Muscle of back (tissue), 13 donors: ENCODE measurements at places on chromosomes 2 and 18.

- DNase-seq, result peak; percentile 24
Observed at GRCh38 chr2:99940963-99941362, 201.4 kb downstream of the AFF3 start.

- peak; percentile 95 for DNase-seq
Observed at GRCh38 chr18:48488388-48488850, 50.4 kb upstream of the CTIF start.

GRCh38 chr2:10779776-10780490 lies 32.7 kb downstream of the PDIA6 start:
- DNase-seq, result no peak

DNA sequence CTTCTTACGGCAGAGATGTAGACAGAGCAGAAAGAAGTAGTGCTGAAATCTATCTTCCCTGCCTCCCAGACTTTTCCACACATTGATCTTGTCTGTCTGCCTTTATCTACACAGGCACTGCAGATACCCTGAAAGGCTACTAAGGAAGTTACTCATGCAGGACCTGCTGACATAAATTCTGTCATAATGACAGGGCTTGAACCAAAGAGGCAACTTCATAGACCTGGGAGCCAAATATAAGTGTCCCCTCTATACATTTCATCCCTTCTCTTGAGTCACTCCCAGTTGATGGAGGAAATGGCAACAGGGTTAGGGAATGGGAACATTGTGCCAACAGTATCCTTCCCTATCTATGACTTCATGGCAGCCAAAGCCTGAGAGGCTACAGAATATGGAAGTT lies 157.5 kb downstream of the TNS1 start:
- no peak for DNase-seq

DNA sequence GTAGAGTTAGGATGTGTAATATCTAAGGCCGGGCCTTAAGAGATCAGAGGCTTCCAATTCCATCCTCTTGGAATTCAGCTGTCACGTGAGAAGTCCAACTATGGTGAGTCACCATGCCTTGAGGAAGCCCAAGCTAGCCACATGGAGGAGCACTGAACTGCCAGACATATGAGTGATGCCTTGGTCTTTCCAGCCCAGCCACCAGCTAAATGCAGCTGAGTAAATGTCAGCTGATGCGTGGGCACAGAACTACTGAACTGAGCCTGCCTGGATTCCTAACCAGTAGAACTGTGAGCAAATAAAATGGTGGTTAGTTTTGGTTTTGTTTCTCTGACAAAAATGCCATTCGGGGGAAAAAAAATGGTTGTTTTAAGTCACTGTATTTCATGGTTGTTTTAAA lies 153.7 kb upstream of the SERTAD2 start:
- no peak for DNase-seq

GRCh38 chr2:38099099-38100028 lies 23.4 kb upstream of the CYP1B1 start:
- no peak for DNase-seq

GRCh38 chr2:222424276-222424728 lies at the start of gene SGPP2:
SGPP2 (plus strand) TSS chr2:222424543; CDS start chr2:222424603, 60 bp downstream.
- no peak for DNase-seq

DNA sequence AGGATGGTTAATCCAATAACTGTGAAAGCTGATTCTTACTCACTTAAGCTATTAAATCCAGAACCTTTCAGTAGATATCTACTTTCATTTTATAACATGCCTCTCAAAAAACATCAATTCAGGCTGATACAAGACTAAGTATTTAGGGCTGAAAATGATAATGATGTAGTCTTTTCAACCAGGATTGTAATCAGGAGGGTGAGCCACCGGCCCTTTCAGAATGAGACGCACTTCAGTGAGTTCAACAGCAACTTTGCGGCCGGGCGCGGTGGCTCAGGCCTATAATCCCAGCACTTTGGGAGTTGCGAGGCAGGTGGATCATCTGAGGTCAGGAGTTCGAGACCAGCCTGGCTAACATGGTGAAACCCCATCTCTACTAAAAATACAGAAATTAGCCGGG lies 30.4 kb downstream of the RBMS1 start:
- DNase-seq, result no peak

DNA sequence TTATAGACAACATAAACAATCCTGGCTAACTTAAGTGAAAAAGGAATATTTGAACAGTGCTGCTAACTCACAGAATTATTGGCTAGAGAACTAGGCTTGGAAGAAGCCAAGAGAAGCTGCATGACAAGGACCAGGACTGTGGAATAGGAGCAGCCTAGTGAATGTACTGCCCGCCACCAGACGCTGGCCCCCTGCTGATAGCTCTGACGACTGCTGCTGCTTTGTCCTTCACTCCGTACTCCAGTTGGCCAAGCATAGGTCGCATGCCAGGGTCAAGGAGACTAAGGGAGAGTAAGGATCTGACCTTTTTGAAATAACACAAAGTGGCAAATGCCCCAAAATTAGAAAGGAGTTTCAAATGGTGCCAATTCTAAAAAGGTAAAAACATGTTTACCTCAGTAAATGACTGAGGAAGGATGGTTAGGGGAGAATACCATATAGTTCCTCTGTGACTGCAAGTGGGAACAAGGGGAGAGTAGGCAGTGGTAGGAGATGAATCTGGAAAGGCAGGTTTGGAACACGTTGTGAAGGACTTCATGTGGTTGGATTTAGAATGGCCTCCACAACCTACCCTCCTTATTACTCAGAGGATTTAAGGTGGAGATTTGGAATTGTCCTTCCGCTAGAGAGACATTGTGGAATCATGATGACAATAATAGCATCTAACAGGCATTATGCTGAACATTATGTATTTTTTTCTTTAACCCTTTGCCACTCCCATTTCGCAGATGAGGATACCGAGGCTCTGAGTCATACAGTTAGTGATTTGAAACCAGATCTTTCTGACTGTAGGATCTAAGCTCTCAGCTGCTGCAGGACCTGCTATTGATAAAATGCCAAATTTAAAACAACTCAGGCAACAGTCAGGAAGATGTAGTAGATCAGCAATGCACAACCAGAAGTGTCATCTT lies 19.5 kb downstream of the STRADB start:
- DNase-seq, result peak; percentile 35

DNA sequence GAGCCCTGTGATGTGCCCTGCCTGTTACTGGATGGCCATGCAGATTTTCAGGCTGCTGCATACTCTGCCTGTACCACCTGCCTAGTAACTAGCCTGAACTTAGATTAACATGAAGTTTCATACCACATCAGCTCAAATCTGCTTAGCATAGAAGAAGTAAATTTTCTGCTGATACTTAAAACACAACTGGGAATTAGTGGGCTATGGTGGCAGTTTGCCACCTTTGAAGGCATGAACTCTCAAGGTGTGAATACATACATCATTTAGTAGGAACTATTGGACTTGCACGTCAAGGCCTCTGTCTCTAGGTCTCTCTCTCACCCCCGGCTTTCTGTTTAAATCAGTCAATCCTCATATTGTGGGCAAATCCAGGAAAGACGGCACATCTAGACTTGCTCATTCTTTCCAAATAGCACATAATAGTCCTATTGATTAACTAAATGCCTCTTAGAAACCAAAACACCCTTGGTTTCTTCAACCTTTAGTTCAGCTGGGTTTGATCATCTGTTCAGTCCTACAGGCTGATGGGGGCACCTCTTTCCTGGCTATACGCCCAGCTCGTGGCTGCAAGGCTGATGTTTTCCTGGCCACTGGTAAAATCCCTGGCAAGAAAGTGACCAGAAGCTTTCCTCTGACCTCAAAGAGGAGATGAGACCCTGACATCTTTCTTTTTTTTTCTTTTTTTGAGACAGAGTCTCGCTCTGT lies 58.4 kb downstream of the ALPK2 start:
- DNase-seq, result no peak

GRCh38 chr2:1156531-1156930 lies 205.9 kb downstream of the SNTG2 start:
- no peak for DNase-seq

- DNase-seq, result no peak
Observed at GRCh38 chr2:190599073-190599472, 49.8 kb upstream of the NAB1 start.

GRCh38 chr2:186576614-186577013 lies 13.2 kb upstream of the ITGAV start:
- no peak for DNase-seq

GRCh38 chr18:10230072-10230471 lies 224.4 kb upstream of the APCDD1 start:
- no peak for DNase-seq

DNA sequence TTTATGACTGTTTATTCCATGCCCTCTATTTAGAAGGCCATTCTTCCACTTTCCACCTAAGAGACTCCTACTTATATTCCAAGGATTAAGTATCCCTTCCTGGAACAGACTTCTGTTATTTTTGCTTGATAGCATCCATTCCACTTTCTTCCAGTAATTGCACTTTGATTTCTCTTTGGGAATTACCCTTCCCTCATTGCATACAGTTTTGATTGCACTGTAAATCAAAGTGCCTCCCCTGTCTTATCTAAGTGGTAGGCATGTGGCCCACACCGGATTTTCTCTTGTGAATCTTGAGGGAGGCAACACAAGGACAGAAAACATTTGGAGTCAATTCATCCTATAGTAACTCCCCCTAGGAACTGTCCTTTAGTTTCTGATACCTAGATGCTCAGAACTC lies 120.4 kb downstream of the PDE11A start:
- no peak for DNase-seq

- no peak for DNase-seq
Observed at GRCh38 chr2:112685271-112685884, 35.4 kb upstream of the NT5DC4 start.

GRCh38 chr2:76381624-76382023 lies 670.9 kb upstream of the GCFC2 start:
- no peak for DNase-seq

GRCh38 chr18:50638016-50638883 lies 78.4 kb downstream of the MAPK4 start:
- no peak for DNase-seq

DNA sequence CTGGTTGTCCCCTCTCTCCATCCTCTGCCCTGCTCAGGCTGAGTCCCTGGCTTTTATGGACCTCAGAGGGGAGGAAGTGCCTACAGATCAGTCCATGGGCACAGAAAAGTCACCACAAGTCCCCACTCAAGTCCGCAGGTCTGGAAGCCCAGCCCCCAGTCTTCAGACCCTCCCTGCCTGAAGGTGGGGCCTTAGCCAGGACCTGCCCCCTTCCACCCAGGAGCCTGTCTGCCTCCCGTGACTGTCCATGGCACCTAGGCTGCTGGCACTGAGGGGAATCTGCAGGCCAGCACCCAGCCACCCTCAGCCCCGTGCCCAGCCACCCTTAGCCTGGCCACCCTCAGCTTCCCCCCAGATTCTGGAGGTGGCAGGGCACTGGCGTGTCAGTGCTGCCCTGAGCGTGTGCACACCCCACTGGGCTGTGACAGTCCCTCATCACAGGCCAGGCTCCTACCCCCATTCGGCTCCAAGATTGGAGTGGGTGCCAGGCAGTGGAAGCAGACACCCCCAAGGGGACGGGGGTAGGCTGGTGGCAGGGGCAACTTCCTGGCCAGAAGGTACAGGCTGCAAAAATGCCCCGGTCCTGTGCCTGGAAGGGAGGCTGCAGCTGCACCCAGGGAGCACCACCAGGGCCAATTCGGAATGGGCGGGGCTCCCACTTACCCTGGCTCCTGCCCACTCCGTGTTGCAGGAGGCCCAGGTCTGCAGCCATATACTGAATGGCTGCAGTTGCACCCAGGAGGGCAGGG lies 154.7 kb upstream of the RMP24 start:
- no peak for DNase-seq

DNA sequence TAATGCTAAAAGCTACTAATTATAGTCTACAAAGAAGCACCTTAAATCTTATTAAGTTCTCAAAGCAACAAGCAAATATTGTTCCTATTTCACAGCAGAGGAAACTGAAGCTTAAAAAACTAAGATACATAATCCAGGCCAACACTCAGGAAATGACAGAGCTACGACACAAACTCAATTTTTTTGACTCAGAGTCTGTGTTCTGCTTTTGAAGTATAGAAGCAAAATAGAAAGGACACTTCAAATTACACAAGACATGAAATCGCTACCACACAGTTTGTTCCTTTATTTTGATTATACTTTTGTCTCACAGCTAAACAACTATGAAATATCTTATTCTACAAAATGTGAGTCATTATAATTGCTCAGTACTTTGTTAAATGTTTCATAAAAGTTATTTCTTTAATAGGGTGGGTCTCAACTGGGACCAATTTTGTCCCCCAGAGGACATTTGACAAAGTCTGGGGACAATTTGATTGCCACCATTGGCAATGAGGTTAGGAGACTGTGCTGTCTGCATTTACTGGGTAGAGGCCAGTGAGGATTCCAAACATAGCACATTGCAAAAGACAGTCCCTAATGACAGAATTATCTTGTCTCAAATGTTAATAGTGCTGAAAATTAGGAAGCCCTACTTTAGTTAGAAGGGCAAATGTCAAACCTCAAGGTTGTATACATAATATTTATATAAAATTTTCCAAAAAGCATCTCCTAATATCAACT lies 101.5 kb upstream of the GRB14 start:
- DNase-seq, result no peak
